ENCODE measurements at places on chromosomes 6 and 20.

DNA sequence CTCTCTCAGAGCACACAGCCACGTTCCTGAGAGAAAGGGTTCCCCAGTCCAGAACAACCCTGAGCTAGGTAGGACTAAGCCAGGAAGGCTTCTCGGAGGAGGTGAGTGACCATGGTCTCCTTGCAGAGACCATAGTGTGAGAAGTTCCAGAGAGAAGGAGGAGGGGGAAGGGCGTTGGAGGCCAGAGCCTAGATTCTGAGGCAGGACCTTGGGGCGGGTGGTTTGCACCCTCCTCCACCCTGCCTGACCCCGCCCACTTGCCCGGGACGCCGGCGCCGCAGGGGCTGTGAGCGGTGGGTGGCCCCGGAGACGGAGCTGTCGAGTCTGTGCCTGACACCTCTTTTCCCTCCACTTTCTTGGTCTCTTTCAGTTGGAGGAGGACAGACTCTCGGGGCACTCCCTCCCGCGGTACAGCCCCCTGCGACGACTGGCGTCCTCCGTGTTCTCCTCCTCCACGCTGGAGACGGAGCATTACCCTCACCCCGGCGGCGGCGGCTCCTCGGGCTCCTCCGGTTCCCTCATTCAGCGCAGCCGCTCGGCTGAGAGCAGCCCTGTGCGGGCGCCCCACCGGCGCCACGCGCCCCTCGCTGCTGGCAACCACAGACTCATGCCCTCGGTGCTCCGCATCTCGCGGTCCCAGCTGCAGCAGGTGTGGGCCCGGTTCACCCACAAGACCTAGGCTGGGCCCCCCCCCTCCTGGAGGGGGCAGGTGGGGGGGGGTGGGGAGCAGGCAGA lies 26.2 kb downstream of the TTBK1 start:
- peak; percentile 24 for ATAC-seq

GRCh38 chr20:16528078-16528477 lies 45.2 kb downstream of the KIF16B start:
- peak; percentile 98 for ATAC-seq

- ATAC-seq: no peak
Measured at GRCh38 chr6:155706341-155706740, 250.7 kb upstream of the NOX3 start.

DNA sequence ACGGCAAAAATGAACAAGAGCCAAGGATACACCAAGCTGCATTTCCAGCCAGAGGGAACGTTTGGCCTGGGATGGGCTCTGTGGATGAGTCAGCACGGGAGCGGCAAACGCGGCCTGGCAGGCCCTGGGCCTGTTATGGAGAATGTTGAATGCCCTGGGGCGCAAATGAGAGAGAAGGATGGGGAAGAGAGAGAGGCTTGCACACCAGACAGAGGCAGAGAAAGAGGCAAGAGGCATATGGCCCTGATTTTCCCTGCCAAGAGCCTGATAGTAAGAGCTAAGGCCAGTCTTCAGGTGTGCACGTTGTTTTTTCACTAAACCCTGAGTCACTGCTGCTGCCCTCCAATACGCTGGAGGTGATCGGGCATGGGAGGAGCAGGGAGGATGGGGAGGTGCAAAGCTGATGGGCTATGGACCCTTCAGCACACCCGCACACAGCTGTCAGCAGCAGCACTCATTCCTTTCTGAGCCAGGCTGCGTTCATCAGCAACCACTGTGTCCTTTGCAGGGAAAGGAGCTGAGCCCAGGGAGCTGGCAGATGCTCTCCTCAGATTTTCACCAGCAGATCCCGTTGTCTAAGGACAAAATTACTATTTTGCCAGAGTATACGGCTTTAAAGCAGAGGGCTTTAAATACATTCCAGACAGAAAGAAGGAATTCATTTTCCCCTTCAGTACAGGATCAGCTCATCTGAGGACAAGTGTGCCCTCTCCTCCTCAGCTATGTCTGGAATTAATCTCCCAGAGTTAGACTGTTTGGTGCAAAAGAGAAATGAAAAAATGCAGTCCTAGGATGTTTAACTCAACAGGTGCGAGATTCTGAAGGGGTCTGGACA lies 61.7 kb upstream of the SLC22A23 start:
- ATAC-seq: peak; percentile 87

DNA sequence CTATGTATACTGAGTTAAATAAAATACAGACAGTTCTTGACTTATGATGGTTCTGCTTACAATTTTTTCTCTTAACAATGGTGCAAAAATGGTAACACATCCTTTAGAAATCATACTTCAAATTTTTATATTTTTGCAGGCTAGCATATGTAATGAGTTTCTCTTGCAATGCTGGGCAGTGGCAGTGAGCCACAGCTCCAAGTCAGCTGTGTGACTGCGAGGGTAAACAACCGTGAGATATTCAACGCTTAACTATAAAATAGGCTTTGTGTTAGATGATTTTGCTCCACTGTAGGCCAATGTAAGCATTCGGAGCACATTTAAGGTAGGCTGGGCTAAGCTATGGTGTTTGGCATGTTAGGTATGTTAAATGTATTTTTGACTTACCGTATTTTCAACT lies 136.1 kb downstream of the PLCB4 start:
- ATAC-seq: no peak

DNA sequence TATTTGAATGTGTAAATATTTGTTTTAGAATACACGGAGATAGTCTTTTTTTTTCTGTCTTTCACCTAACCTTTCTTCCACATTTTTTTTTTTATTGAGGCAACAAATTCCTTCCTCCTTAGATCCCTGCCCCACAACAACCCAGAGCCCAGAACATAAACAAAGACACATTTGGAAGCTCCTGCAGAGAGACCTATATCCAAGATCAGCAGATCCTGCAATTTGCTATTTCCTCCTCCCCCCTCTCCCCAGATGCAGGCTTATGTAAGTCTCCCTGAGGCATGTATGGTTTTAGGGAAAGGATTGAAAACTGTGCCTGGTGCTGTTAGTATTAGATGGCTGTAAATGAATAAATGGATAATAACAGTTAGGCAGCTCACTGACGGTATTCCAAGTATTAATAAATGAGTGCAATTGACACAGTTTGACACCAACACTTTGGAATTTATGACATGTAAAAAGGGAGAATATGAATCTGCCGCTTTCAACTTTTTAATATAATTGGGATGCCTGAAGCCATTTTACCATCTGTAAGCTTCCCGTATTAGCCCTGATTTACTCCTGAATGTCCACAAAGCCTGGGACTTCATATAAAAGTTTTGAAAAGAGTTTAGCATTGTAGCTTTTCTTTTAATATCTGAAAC lies 608.3 kb upstream of the CITED2 start:
- no peak for ATAC-seq

- ATAC-seq: peak; percentile 7
Measured at GRCh38 chr20:63652192-63652980, 838 bp downstream of the STMN3 start.

DNA sequence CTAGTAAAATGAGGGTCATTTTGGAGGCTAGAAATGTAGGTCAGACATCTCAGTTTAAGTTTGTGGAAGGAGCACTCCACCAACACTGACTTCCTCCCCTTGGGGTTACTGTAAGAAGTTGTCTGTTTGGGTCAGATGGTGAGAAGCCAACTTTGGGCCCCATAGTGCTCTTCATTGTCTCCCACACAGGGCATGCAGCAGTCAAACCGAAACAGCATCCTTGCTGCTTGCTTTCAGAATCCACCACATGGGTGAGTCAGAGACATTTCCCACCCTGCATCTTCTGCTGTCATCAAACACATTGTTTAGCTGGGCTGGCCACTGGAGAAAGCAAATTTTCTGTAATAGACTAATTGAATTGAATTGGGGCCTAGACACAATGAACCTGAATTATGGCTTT lies 16.8 kb downstream of the IL17F start:
- peak; percentile 20 for ATAC-seq

- peak; percentile 73 for ATAC-seq
Measured at GRCh38 chr20:57657535-57658446, 37.6 kb upstream of the ZBP1 start.

- no peak for ATAC-seq
Measured at GRCh38 chr20:57409672-57410397, 18.6 kb downstream of the RBM38 start.

DNA sequence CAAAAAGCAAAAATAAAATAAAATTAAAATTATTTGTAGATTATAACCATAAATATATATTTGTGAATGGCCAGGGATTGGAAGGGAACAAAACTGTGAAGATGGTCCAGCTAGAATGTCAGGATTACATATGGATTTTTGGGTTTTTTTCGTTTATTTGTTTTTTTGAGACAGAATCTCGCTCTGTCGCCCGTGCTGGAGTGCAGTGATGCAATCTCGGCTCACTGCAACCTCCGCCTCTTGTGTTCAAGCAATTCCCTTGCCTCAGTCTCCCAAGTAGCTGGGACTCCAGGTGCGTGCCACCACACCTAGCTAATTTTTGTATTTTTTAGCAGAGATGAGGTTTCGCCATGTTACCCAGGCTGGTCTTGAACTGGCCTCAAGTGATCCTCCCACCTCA lies 7.8 kb upstream of the C6orf132 start:
- no peak for ATAC-seq

- peak; percentile 49 for ATAC-seq
Measured at GRCh38 chr20:45835825-45836224, 2.2 kb downstream of the SNX21 start.

DNA sequence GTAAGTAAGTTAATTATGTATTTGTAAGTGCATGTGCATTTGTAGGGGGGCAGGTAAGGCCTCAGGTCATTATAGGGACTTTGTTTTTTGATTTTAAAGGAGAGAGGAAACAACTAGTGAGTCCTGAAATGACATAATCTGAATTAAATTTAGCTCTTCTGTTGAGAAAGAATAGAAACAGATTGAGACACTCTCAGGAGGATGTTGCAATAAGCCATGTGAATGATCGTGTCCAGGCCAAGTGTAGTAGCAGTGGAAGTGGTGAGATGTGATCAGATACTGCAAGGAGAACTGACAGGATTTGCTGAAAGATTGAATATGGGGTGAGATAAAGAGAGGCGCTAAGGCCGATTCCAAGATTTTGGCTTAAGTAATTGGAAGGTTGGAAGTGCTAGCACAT lies 2.6 kb upstream of the CENPW start:
- peak; percentile 34 for ATAC-seq

DNA sequence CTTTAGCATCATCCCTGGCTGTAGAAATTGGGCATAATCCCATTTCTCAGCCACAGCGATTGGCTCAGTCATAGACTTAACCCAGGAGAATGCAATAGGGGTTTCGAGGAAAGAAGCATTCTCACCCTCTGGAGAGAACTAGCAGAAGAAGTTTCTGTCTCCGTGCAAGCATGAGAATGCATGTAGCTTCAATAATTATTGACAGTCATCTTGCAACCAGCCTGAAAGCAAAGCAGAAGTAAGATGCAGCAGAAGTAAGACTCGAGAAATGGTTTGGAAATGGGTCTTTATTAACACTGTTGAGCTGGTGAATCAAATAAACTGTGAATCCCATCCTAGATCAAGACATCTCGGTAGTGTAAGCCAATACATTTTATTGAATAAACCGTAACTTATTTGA lies 828.8 kb upstream of the GJE1 start:
- ATAC-seq: no peak

- ATAC-seq: peak; percentile 21
Measured at GRCh38 chr6:44000164-44000842, 126.9 kb downstream of the MRPL14 start.

GRCh38 chr6:7568021-7568420 lies 22.0 kb upstream of the SNRNP48 start:
- no peak for ATAC-seq

GRCh38 chr6:130997061-130997753 lies 65.8 kb downstream of the EPB41L2 start:
- ATAC-seq: no peak

- ATAC-seq: peak; percentile 72
Measured at GRCh38 chr6:11353921-11354389, 121.5 kb upstream of the NEDD9 start.

GRCh38 chr6:154888421-154889295 lies 106.5 kb upstream of the TIAM2 start:
- ATAC-seq: no peak

Measured in esophagus mucosa (tissue), 1 donor.